CD4-positive, alpha-beta T cell treated with Interleukin-6 for 4 hours (primary cell): ENCODE measurements at places on chromosomes 1 and 21.

DNA sequence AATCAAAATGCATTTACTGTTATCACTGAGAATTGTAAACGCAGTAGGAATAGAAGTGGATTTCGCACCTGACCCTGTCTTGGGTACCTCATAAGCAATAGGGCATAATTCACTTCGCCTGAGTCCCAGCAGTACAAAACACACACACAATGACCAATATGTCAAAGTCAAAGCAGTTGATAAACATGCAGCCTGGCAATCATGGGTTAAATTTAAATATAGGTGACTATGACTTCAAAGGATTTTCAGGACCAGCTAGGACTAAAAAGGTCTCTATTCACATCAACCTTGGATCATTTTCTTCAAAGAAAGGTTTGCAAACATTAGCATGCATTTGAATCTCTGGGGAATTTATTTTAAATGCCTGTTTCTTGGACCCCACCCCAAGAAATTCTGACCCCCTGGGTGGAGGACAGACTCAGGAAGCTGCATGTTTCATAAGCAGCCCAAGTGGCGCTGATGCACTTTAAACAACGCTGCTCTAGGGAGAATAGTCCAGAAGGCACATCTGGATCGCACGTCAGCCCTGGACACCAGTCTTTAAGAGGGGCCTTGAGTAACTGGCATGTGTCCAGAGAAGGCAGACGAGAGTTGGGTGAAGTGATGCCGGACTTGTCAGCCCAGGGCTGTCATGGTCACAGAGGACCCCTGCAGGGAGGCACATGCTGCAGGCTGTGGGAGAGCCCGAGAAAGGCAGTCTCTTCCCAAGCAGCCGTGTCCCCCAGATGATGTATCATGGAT, 55.7 kb upstream of the EFHD2 start:
- DNase-seq = no peak

GRCh38 chr21:35942211-35943144, 117.8 kb downstream of the SETD4 start:
- no peak for DNase-seq

- no peak for DNase-seq
Observed at GRCh38 chr1:15707239-15707925, 23.3 kb downstream of the PLEKHM2 start.

DNA sequence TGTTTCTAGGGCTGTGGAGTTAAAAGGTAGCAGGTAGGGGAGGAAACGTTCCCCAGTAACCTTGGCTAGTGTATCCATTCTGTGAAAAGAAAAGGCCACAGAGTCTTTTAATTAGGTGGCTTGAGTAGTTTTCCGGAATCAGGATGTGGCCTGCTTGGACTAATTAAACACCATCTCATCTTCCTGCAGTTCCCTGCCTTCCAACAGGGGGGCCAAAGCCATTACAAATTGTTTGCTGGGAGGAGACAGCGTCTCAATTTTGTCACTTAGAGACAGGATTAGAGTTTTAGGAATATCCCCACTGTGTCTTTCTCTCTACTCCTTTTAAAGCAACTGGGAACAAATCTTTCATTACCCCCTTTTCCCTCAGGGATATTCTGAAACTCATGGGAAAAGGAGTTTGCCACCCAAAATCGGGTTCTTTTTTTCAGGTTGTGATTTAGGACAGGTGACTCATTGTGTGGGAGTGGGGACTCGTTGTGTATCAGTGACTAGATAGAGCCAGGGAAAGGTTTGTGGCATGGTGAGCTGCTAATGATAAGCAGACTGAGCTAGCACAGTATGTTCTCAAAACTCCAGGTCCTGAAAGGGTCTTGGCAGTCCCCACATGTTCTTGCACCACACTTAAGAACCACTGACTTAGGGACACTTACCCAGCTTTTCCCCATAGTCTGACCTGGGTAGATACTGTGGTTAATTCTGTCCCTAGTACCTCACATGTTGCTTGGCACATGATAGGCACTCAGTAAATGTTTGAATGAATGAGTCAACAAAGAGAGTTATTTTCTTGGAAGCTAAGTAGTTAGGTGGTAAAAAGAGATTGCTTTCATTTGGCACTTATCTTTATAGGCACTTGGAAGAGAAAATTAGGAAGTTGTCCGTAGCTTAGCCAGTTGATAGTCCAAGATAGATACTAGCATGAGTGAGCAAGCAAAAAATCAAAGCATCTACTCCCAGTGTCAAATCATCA, 22.5 kb downstream of the INTS3 start:
- DNase-seq = no peak

DNA sequence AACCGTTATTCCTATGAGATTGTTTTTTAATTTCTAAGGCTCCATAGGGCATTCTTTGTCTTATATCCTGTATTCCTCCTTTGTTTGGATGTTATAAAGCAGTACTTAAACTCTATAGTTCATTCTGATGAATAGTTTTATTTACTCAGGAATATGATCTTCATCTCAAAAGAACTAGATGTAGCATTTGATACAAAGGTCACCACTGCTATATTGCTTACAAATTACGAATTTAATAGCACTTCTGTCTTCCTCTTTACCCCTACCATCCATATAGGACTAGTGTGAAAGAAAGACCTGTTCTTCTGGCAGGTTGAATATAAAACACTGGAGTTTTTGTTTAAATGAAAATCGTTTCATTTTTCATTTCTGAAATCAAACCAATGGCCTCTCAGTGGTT, 468.1 kb upstream of the CXADR start:
- no peak for DNase-seq

DNA sequence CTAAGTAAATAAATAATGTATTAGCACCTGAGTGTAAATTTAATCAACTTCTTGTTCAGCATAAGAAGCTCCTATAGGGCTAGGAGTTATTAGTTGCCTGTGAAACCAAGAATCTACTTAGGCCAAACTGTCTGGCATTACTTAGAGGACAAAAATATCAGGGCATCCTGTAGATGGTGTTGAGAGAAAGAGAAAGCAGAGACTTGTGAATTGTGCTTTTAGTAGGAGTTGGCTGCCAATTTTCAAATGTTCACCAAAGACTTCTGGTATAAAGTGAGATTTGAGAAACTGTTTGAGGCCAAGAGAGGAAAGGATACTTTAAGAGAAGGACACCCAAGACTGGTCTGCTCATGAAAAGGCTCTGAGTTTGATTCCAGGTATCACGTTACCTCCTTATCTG, 315.5 kb upstream of the DEPDC1 start:
- no peak for DNase-seq

GRCh38 chr1:199932462-199932861, 95.0 kb upstream of the NR5A2 start:
- no peak for DNase-seq

GRCh38 chr1:101452825-101453224, 216.0 kb downstream of the S1PR1 start:
- no peak for DNase-seq

- no peak for DNase-seq
Observed at GRCh38 chr1:26094677-26095383, 16.8 kb upstream of the PDIK1L start.

DNA sequence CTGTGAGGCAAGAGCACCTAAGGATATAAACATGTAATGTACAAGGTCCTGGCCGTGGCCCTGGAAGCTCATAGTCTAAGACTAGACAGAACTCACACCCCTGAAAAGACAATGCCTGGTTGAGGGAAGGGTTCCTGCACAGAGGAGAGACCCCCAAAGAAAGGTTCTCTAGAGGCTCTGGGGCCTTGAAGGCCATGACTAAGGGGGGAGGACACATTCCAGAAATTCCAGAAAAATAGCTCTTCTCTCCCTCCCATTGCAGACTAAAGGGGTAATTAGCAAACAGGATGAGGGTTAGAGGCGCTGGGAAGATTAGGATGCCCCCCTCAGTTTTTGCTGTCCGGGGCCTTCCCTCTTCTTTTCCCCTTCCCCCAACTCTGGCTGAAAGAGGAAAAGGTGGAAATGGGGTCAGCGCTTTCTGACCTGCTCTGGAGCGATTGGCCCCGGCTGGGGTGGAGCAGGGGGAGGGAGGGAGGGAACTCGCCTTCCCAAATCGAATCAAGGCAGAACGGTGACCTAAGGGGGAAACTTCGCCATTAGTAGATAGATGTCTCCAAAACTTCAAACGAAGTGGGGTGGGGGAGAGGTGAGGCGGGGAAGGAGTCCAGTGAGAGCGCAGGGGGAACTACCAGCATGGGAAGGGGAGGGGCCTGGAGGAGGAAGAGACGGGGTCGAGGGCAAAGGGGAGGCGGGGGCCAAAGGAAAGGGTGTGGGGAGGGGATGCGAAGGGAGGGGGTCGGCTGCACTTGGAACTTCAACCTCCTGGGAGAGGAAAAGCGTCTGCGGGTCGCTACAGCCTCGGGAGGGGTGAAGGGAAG, 11.8 kb downstream of the PAX7 start:
- no peak for DNase-seq
